ENCODE measurements at places on chromosomes 13 and 19.
A peak's percentile ranks its signal among the peaks of the same experiment; 100 is the strongest.

DNA sequence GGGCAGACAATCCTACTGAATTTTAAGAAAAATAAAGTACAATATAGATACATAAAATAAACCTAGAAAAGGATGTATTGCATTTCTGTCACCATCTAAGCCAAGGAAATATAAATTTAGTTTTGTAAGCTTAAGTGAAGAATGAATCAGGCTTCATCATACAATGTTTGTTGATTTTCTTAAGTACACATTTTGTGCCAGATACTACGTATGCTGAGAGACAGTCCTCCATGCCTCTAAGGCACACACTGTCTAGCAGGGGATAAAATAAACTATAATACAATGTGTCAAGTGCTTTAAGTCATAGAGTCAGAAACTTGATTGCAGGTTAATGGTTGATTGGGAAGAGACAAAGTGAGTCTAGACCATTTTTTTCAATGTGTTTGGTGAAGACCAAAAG is 465.7 kb downstream of the TBC1D4 start:
- DNase-seq, result no peak

GRCh38 chr19:8413629-8413995 is 507 bp downstream of the MARCHF2 start:
- DNase-seq, result no peak

GRCh38 chr19:46981286-46981945 is 38.2 kb upstream of the NPAS1 start:
- DNase-seq, result no peak

DNA sequence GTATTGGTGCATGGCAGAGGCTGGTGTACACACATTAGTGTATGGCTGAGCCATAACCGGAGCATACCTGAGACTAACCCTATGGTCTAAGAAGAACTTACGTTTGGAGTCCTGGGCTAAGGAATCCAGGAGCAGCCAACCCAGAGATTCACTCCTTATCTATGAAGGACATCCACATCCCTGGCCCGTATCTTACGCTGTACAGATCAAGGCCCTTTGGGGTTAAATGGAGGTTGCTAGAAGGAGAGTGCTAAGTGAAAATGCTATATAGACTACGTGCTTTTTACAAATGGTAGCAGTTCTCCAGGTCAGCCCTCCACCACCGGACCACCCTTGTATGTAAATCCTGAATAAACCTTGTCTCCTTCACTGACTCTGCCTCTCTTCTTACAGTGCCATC is 1.9 kb upstream of the SUGT1 start:
- no peak for DNase-seq

DNA sequence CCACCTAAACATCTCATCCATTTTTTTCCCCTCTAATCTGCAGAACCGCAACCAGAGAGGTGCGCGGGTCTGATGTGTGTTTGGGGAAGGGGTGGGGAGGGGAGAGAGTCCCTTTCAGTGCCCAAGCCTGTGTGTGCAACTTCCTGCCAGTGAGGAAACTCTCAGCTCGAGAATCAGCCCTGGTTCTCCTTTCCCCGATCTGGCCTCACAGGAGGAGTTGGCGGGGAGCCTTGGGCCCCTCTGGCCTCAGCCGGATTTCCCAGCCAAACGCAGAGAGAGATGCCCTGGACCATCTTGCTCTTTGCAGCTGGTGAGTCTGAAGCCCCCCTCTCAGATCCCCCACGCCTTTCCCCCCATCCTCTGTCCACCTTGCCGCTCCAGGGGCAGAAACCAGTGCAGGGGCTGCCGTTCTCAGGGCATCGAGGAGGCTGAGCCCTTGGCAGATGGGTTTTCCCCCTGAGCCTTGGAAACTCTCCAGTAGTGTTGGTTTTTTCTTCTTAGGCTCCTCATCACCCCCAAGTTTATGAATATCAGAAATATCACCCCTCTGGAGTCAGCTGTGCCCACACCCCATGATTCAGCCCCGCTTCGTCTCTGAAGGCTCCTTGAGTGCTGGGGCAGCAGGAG is at the start of gene C19orf38:
Gene C19orf38 (plus strand): TSS at position 186 of the 627 bp plus-strand sequence. CDS start 94 bp downstream, at position 280.
- DNase-seq, result no peak

GRCh38 chr19:8305798-8306197 is 2.4 kb downstream of the CD320 start:
- DNase-seq, result no peak

- no peak for DNase-seq
Observed at GRCh38 chr13:62433660-62434059, 1018.0 kb upstream of the PCDH20 start.

- DNase-seq, result peak; percentile 46
Observed at GRCh38 chr19:29525901-29526729, at the start of gene VSTM2B. Gene VSTM2B (plus strand): TSS chr19:29525994. CDS start chr19:29526584, 590 bp downstream.

- peak; percentile 85 for DNase-seq
Observed at GRCh38 chr13:75876142-75877050, 240.3 kb downstream of the LMO7 start.

DNA sequence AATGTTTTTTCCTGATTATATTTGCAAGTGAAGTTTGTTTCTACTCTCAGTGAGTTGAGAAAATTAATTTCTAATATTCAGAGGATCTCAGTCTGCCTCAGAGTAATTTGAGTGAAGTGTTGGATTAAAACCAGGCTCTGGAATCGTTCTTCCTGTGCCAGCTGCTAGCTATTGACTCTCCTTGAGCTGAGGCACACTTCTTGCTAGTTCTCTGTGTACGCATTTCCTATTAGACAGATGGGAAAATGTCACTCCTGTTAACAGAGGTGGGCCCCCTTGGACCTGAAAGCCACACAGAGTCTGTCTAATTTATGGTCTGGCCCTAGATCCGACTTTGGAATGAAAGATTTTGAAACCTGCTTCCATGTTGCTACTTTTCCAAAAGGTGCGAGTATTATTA is 107.6 kb upstream of the RNF113B start:
- no peak for DNase-seq

GRCh38 chr19:32542477-32543108 is 38.4 kb upstream of the PDCD5 start:
- no peak for DNase-seq

- no peak for DNase-seq
Observed at GRCh38 chr19:49336482-49337266, 1.5 kb downstream of the CD37 start.

GRCh38 chr19:15332311-15332996 is at the start of gene BRD4:
Gene BRD4 (minus strand): TSS chr19:15332539. CDS start chr19:15273099, 59,440 bp downstream.
- DNase-seq, result peak; percentile 81

GRCh38 chr19:19285686-19286085 is 12.6 kb upstream of the TM6SF2 start:
- no peak for DNase-seq

DNA sequence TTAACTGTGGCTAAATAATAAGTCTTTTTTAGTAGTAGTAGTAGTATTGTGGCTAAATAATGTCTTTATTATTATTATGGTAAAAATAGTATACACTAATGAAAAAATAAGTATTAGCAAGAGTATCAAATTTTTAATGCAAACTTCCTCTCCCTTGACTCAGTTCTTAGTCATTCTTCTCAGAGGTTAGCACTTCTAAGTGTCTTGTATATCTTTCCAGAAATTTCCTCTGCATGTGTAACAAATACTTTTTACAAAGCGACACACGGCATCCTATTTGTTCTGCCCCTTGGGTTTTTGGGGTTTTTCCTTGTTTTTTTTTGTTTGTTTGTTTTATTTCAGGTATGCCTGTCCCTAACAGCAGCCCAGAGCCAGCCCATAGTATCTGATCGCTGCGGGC is 20.9 kb downstream of the SIN3B start:
- DNase-seq, result no peak

GRCh38 chr13:94609196-94609595 is 7.5 kb downstream of the GPR180 start:
- no peak for DNase-seq

DNA sequence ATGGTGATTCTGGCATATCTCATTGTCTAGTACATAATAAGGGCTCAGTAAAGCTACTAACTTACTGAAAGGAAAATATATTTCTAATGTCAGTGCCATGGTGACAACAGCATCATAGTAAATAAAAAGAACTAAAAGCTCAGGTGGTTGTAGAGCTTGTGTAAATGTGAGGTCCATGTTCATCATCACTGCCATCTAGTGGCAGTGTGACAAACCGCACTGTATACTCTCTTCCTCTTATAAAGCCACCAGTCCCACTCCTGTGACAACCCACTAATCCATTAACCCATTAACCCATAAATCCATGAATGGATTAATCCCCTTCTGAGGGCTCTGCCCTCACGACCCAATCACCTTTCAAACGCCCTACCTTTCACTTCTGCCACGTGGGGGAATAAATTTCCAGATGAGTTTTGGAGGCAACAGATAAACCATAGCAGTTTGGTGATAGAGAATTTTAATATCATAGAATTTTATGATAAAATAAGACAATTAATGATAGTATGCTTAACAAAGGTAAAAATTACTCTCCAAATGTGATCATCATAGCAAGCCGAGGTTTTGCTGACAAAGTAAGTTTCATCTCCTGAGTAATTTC is 160.4 kb upstream of the SGCG start:
- DNase-seq, result peak; percentile 71

DNA sequence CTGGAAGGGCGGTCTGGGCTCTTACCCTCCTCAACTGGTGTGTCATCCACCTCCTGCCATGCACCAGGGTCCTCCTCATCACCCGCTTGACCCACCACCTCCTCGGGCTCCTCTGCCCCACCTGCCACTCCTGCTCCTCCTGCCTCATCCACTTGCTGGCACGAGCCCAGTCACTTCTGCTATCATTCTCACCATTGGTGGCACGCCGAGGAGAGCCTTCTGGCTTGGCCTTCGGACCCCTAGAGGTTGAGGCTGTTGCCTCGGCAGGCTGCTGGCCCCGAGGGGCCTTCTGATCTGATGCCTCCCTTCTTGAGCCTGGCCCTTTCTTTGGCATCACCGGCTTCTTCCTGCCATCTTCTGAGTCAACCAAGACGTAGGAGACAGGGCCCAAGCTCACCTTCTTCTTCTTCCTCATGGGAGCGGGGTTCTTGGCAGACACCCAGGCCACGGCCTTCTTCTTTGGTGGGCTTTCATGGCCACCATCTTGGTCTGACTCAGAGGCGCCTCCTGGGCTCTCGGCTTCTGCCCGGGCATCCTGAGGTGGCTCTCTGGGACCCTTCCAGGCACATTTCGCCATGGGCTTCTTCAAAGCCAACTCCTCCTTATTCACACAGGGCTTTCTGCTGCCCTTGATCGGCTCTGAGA is 1.7 kb downstream of the PNMA8A start:
- no peak for DNase-seq

DNA sequence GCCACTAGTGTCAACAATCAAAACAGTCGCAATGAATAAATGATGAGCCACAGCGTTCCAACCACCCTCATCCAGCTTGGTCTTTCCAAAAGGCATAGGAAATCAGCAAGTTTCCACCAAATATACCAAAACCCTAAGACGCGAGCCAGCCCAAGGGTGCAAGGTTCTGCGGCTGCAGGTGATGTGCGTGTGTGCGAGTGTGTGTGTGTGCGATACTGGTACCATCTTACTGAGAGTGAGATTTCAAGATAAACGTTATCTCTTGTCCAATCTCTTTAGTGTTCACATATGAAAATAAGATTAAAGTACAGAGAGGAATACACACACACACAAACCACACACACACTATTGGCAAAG is 895 bp upstream of the TRPC4 start:
- no peak for DNase-seq

DNA sequence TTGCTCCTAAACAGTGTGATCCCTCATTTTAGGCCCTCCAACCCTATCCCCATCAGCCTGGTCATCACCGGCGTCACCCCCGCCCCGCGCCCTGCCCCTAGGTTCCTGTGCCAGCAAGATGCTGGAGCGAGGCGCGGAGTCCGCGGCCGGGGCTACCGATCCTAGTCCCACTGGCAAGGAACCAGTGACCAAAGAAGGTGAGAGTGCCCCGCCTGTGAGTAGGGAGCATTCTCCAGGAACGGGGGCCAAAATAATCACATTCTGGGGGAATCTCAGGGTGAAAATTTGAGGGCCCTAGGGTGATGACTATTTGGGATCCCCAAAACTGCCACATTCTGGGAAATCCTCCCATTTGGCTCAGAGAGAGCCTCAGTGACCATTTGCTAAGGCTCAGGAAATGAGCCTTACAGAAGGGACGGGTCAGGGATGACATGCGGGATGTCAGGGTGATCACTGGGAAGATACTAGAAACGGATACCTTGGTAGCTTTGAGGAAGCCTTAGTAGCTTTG is 1.4 kb downstream of the ZNF575 start:
- DNase-seq, result no peak

All from GM23338 (cell line).